Right renal cortex interstitium (tissue), 3 donors: ENCODE measurements at places on chromosomes 5 and 9. TPM values are rescaled to one million over a fixed set of nuclear protein-coding genes. Genes with fewer than 3 reads are reported as not detected.

Gene RNF180
- polyA plus RNA-seq, result 10.0 TPM

Gene FOXD4L6
- not detected for polyA plus RNA-seq

GRCh38 chr5:53219174-53219573 lies 109.6 kb upstream of the MOCS2 start:
- no peak for DNase-seq

Gene TMEM215
- polyA plus RNA-seq, result 0.28 TPM

DNA sequence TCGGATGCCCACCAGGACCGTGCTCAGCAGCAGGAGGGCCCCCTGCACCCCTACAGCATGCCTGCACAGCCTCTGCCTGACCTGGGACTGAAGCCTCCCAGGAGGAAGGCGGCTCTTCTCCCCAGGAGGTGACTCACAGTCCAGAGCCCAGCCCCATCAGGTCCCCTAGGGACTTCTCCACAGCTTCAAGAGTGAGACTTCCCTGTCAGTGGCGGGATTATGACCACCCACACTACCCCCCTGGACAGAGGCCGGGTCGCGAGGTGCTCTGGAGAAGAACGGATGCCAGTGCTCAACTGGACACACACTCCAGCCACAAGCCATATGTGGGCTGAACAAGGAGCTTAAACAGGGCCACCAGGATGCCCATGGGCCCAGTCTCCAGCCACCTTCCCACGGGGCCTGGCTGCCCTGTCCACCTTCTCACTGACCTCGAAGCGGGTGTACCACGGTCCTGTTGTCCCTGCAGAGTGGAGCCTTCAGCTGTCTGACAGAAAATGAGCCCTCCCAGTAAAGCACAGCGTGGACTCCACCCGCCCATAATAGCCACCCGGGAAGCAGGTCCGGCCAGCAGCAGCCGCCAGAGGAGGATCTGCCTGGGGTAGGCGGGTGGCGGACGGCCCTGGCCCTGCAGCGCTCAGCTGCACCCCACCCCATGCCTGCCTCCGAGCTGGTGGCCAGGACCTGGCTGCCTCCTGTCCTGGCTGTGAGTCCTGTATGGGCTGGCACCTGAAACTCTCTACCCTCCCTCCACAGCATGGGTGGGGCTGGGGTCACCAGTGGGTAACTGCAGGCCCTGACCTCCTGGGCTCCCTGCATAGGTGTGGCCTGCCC lies 54.7 kb downstream of the SEMA4D start:
- no peak for DNase-seq

Gene PCYOX1L
- polyA plus RNA-seq, result 16.8 TPM

Gene PCDHGA12
- 0.94 TPM for polyA plus RNA-seq

DNA sequence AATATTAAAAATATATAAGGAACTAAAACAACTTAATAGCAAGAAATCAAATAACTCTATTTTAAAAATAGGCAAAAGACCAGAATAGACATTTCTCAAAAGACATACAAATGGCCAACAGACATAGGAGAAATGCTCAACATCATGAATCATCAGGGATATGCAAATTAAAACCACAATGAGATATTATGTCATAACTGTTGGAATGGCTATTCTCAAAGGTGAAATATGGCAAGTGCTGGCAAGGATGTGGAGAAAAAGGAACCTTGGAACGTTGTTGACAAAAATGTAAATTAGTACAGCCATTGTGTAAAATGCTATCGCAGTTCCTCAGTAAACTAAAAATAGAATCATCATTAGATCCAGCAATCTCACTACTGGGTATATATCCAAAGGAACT lies 468.5 kb downstream of the NFIB start:
- no peak for DNase-seq

DNA sequence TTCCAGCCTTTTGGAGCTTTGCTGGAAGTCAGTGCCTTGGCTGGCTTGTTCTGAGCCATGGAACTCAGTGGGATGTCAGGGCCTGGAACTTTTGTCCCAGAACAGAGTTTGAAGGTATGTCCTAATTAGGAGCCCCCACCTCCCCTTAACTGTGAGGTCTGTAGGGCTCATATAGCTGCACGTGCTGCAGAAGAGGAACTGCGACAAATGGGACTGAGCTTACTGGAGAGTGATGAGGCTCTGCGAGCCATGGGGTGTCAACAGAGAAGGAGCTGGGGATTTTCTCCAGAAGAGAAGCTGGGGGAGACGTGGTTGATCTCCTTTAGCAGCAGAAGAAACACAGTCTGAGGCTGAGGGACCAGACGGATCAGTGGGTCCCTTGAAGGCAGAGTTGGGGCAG lies 10.9 kb downstream of the TMEM8B start:
- DNase-seq, result no peak

Gene MRPL41
- 16.4 TPM for polyA plus RNA-seq

- DNase-seq, result no peak
Measured at GRCh38 chr9:138100711-138101350, 223.2 kb downstream of the CACNA1B start.

Gene F2R
- polyA plus RNA-seq, result 75.6 TPM

GRCh38 chr5:146765089-146765832 lies 113.3 kb downstream of the PPP2R2B start:
- DNase-seq, result no peak

DNA sequence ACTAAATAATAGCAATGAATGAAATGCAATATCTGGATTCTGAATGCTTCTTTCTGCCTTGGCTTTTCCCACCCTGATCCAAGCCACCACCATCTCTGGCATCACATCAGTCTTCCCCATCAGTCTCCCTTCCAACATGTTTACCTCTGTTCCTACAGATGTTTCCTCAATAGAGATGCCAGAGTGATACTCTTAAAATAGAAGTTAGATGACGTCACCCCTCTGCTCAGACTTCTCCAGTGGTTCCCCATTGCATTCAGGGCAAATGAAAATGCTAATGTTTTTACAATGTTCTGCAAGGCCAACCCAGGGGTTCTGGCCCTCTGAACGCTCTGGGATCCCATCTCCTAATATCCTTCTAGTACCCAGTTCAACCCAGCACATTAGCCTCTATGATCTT lies 305.8 kb downstream of the TRIM32 start:
- DNase-seq, result no peak

DNA sequence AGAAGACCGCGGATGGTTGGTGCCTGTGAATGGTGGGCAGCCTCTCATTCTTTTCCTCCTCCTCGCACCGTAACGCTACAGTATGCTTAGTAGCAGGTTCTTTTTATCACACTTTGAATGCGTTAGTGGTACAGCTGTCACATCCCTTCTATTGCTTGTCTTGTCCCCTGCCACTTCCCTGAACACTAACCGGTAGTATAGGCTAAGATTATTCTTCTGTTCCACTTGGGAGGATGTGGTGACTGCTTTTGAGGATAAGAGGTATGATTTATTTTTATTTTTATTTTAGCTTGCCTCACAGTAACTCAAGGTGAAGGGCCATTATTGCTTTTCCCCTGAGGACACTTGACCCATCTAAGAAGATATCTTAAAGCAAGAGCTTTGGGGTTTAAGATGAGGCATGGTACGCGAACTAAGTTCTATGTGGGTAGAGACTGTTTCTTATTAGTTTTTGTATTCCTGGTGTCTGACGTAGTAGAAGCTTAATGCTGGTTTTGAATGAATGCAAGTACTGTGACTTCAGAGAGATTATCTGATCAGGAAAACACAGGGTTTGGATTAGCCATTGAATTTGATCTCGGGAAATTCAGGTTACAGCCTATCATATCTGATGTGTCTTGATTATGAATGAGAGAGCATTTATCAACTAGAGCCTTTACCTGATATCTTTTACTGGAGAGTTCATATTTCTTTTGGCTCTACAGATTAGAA lies 951 bp downstream of the UNC13B start:
- DNase-seq, result peak; percentile 3
